ENCODE measurements at places on chromosomes 2 and 18. TPM values are rescaled to one million over a fixed set of nuclear protein-coding genes. Genes with fewer than 3 reads are reported as not detected.

GRCh38 chr2:230457073-230457768 is 41.2 kb downstream of the SP100 start:
- DNase-seq, result no peak

- DNase-seq, result no peak
Observed at GRCh38 chr2:120904830-120905234, 169.2 kb downstream of the GLI2 start.

- peak; percentile 72 for DNase-seq
Observed at GRCh38 chr2:68837164-68837860, 33.9 kb downstream of the BMP10 start.

Gene IL1RL1
- 0.10 TPM for total RNA-seq

GRCh38 chr2:220572385-220572784 is 945.0 kb downstream of the SLC4A3 start:
- no peak for DNase-seq

DNA sequence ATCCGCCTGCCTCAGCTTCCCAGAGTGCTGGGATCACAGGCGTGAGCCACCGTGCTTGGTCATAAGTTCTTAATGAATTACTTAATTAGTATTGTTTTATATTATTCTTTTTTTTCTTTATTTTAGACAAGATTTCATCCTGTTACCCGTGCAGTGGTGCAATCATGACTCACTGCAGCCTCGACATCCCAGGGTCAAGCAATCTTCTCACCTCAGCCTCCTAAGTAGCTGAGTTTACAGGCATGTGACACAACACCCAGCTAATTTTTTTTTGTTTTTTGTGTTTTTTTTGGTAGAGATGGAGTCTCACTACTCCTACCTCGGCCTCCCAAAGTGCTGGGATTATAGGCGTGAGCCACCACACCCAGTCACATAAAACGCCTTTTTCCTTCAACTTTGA is 17.3 kb downstream of the C2orf42 start:
- DNase-seq, result no peak

- DNase-seq, result no peak
Observed at GRCh38 chr2:130150181-130151144, 5.6 kb upstream of the CCDC74B start.
